ENCODE measurements at places on chromosomes 13 and 19.

- peaks cover 6% of the 10 kb centered on the region for H3K27me3 ChIP-seq
- no peaks in the 10 kb centered on the region for H3K4me1 ChIP-seq
- H3K27ac ChIP-seq = no peak overlapping the region
- no peaks in the 10 kb centered on the region for H3K36me3 ChIP-seq
Measured at GRCh38 chr19:46321653-46322052, 24.8 kb downstream of the HIF3A start.

DNA sequence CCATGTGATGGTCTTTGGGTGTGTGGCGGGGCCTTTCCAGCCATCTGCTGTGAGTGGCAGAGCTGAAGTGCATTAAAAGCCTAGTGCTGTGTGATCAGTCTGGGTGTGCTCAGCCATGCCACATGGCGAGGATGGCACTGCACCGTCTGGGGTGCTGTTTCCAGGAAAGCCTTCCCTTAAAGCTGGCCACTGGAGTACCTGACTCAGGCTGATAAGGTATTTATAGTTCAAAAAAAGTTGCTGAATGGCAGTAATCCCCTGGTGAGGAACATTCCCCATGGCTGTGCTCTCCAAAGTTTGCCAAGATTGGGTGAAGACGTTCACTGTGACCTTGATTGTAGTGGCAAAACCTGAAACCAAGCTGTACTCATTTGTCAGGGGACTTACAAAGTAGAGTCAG, 6.0 kb downstream of the GPI start:
- peak overlapping the region; percentile 27 for H3K27ac ChIP-seq
- H3K27me3 ChIP-seq = no peaks in the 10 kb centered on the region
- H3K4me3 ChIP-seq = no peak overlapping the region
- H3K36me3 ChIP-seq = peaks cover 9% of the 10 kb centered on the region
- no peak for DNase-seq

DNA sequence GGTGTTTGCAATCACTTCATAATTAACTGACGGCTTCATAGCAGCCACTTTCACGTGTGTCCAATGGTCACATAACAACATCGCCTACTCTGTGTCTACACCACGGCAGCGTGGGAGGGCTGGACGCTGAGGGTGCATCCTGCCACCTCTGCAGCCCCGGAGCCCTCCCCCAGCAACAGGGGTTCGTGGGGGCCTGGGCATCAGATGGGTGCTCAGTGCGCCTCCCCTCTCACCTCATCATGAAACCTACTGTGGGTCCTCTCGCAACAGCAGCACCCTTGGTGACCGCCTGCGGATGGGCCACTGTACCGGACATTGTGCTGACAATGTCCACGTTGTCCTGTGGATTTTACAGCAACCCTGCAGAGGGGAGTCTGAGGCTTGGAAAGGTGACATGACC, 193.5 kb downstream of the UQCRFS1 start:
- no peak for DNase-seq
- peaks cover 7% of the 10 kb centered on the region for H3K27me3 ChIP-seq
- no peak overlapping the region for H3K27ac ChIP-seq
- H3K4me1 ChIP-seq = no peaks in the 10 kb centered on the region
- no peaks in the 10 kb centered on the region for H3K36me3 ChIP-seq

GRCh38 chr13:46484561-46484960, 68.4 kb upstream of the LRCH1 start:
- no peak overlapping the region for H3K27ac ChIP-seq
- H3K4me1 ChIP-seq = no peaks in the 10 kb centered on the region
- no peaks in the 10 kb centered on the region for H3K36me3 ChIP-seq
- no peak for DNase-seq
- peaks cover 11% of the 10 kb centered on the region for H3K27me3 ChIP-seq
- no peak overlapping the region for H3K4me3 ChIP-seq

DNA sequence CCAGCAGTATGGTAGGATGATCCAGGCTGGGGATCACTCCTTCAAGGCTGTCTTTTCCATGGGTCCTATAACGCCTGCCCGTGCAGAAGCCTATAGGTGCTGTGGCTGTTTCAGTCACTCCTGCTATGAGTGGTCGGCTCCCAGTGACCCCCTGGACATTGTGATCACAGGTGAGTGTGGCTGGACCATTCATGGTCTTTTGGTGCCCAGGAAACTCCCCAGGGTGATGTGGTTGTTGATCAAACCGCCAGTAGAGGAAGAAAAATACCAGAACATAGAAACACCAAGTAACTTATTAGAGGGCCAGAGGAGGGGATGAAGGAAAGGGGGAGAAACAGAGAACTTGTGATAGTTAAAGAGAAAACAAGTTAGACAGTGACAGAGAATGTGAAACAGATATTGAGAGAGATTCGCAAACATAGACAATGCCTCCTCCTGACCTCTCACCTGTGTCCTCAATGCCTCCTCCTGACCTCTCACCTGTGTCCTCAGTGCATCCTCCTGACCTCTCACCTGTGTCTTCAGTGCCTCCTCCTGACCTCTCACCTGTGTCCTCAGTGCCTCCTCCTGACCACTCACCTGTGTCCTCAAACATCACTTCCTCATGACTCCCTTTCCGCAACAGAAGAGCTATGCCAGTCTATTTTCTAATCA, 19.4 kb downstream of the LAIR2 start:
- H3K4me3 ChIP-seq = no peak overlapping the region
- no peak overlapping the region for H3K27ac ChIP-seq
- DNase-seq = no peak
- H3K27me3 ChIP-seq = peaks cover 36% of the 10 kb centered on the region
- H3K4me1 ChIP-seq = peaks cover 11% of the 10 kb centered on the region
- no peaks in the 10 kb centered on the region for H3K36me3 ChIP-seq

GRCh38 chr19:55590617-55591016, 8.7 kb downstream of the FIZ1 start:
- H3K36me3 ChIP-seq = peaks cover 3% of the 10 kb centered on the region
- peaks cover 12% of the 10 kb centered on the region for H3K4me1 ChIP-seq
- DNase-seq = no peak
- no peaks in the 10 kb centered on the region for H3K27me3 ChIP-seq
- no peak overlapping the region for H3K27ac ChIP-seq

DNA sequence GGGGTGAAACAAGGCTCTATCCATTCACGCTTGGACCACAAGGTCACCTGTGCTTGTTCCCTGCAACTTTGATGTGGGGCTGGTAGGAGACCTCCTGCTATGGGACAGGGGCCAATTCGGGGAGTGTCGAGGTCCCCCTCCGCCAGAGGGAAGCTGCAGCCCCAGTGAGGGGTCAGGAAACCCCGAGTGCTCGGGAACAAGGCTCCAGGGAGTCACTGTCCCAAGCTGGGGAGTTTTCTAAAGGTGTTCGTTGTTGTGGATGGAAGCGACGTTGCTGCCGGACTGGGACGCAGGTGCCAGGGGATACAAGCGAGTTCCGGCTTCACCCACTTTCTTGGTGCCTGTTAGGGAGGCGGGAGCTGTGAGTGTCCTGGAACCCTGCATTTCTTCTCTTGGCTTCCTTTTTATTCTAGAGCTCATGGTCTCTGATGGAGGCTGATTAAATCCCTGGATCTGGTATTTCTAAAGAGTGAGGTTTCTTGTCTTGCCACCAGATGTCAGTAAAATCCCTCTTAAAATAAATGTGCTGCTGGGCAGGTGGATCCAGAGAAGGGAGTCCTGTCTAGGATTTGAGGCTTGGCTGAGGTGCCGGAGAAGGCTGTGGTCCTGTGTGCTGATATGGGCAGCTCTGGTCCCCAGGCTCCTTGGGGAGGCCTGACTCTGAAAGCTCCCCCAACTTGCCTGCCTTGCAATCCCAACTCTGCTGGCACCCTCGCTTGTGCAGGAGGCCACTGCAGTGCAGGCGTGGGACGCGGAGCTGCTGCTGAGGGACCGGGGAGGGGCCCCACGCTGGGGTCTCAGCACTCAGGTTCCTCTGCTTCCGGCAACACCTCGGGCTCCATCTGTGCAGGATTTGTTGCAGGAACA, 153.9 kb downstream of the TEX29 start:
- H3K4me1 ChIP-seq = no peaks in the 10 kb centered on the region
- no peak overlapping the region for H3K27ac ChIP-seq
- no peak for DNase-seq
- H3K27me3 ChIP-seq = peaks cover 28% of the 10 kb centered on the region
- H3K4me3 ChIP-seq = no peak overlapping the region

DNA sequence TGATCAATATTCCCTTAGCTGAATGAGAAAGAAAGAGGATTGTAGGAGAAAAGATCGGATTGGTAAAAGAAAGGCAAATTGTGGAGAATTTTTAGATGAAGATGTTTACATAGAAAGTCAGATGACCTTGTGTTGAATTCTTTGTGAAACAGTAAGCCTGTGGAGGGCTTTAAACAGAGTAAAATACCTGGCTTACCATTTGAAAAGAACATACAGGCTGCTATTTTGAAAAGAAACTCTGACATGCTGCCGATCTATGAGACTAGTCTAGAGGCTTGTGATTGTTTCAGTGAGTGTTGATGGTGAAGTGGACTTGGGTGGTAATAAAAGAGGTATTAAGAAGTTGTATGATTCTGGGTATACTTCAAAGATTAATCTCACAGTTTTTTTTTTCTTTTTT, 938.9 kb upstream of the PRR20A start:
- no peak overlapping the region for H3K27ac ChIP-seq
- H3K4me1 ChIP-seq = no peaks in the 10 kb centered on the region
- no peaks in the 10 kb centered on the region for H3K36me3 ChIP-seq

- DNase-seq = no peak
- peak overlapping the region; percentile 90 for H3K27ac ChIP-seq
- H3K36me3 ChIP-seq = peaks cover 3% of the 10 kb centered on the region
- peaks cover 31% of the 10 kb centered on the region for H3K4me1 ChIP-seq
- H3K4me3 ChIP-seq = peak overlapping the region; percentile 97
Measured at GRCh38 chr19:45508861-45509691, 1.8 kb downstream of the VASP start.

- H3K27ac ChIP-seq = no peak overlapping the region
- H3K4me1 ChIP-seq = peaks cover 13% of the 10 kb centered on the region
- H3K36me3 ChIP-seq = peaks cover 2% of the 10 kb centered on the region
- no peak for DNase-seq
- peaks cover 31% of the 10 kb centered on the region for H3K27me3 ChIP-seq
- no peak overlapping the region for H3K4me3 ChIP-seq
Measured at GRCh38 chr13:111382411-111382810, 62.0 kb downstream of the TEX29 start.

GRCh38 chr13:45941261-45941660, 89.7 kb upstream of the SIAH3 start:
- no peak for DNase-seq
- no peaks in the 10 kb centered on the region for H3K4me1 ChIP-seq
- no peak overlapping the region for H3K4me3 ChIP-seq
- H3K27ac ChIP-seq = no peak overlapping the region

DNA sequence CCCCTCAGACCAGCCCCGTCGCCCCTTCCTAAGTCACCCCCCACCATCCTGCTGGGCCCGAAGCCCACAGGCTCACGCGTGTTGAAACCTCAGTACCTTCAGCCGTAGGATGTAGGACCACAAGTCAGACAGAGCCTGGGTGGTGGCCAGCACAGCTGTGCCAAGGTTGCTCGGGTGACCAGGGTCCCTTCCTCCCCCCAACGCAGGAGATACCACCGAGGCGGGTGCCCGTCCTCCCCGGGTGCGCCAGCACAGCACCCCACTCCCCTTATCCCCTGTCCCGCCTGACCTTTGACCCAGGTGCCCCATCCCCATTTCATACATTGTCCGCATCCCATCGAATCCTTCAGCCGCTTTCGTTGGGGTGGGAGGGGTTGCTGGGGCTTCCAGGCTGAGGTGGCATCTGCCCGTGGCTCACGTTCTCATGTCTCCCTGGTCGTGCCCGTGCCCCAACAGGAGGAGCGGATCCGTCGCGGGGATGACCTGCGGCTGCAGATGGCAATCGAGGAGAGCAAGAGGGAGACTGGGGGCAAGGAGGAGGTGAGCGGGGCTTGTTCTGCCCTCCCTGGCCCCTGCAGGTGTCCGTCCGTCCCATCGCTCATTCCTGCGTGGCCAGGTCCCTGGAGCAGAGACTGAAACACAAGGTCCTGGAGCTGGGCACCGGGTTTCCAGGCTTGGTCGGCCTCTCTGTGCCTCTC, 14.5 kb downstream of the EPN1 start:
- H3K4me1 ChIP-seq = peaks cover 5% of the 10 kb centered on the region
- H3K4me3 ChIP-seq = no peak overlapping the region
- H3K27ac ChIP-seq = no peak overlapping the region

DNA sequence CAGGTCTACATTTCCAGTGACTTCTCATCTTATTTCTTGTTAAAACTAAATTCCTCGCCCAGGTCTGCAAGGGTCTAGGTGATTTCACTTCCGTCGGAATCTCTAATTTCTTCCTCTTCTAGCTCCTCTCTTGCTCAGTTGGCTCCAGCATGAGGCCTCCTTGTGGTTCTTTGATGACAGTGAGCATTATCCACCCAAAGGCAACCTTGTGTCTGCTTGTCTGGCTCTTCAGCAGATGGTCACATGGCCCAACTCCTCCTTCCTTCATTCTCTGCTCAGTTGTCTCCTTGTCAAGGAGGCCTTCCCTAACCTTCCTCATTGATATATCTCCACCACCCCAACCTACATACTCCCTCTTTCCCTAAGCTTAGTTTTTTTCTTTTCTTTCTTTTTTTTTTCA, 1391.4 kb downstream of the EFNB2 start:
- no peak overlapping the region for H3K4me3 ChIP-seq
- no peak overlapping the region for H3K27ac ChIP-seq
- H3K27me3 ChIP-seq = no peaks in the 10 kb centered on the region
- no peaks in the 10 kb centered on the region for H3K36me3 ChIP-seq
- DNase-seq = no peak
- peaks cover 15% of the 10 kb centered on the region for H3K4me1 ChIP-seq

DNA sequence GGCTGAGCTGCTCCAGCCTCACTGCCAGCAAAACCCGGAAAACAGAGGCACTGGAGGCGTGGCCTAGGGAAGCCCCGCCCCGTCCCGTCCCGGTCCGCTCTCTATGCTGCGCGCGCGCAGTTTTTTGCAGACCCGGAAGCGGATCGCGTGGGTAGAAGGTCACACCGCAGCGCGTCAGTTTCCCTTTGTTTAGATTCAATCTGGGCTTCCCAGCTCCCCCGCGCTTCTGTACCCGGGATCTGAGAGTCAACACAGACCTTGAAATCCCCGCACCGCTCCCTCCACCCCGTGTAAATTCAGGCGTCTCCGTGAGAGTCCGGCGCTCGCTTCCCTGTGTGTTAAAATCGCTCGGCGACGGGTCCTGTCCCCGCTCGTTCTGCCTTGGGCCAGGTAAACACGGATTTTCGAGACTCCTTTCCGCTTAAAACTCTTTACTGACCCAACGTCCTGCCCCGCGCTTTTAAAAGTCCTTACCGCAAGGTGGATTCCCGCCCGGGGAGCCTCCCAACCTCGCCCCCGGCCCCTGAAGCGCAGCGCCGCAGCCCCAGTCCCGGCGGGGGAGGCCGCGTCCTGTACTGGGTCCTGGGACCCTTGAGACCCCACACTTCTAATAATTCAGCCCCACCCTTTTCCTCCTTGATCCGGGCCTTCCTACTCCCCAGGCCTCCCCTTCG, at the start of gene ZNF610:
Gene ZNF610, plus strand, starts transcription at position 127 of the 674 bp plus-strand sequence. CDS start 12,930 bp downstream, outside the sequence.
- peak within 1 kb of the TSS; percentile 88 for H3K4me3 ChIP-seq
- H3K27me3 ChIP-seq = no peaks in the 10 kb centered on the region
- peaks cover 4% of the 10 kb centered on the region for H3K4me1 ChIP-seq
- DNase-seq = peak; percentile 75
